ENCODE measurements at places on chromosomes 3 and 15. TPM values are rescaled to one million over a fixed set of nuclear protein-coding genes. Genes with fewer than 3 reads are reported as not detected.

DNA sequence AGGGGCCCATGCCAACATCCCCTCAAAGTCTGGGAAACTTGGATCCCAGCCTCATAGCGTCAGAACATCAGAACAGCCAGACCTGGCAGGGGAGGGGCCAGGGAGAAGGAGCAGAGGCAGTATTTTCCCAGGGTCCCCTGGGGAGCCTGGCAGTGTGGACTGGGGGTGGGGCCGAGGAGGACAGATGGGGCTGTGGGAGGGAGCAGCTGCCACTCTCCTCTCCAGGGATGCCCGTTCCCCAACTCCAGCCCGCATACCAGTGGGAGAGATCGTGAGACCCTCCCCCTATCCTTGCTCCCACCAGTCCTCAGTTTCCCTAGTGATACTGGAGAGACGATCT, 6.5 kb upstream of the DNAJB8 start:
- H3K27me3 ChIP-seq, result peaks cover 48% of the 10 kb centered on the region
- H3K36me3 ChIP-seq, result peaks cover 3% of the 10 kb centered on the region
- no peak for DNase-seq
- H3K4me1 ChIP-seq, result no peaks in the 10 kb centered on the region
- no peak overlapping the region for H3K27ac ChIP-seq
- H3K4me3 ChIP-seq, result no peak overlapping the region

GRCh38 chr15:54208786-54209185, 230.5 kb downstream of the UNC13C start:
- no peaks in the 10 kb centered on the region for H3K36me3 ChIP-seq
- H3K27me3 ChIP-seq, result peaks cover 15% of the 10 kb centered on the region
- H3K27ac ChIP-seq, result no peak overlapping the region
- DNase-seq, result no peak

The GOLGA8Q gene
- 3.2 TPM for total RNA-seq

DNA sequence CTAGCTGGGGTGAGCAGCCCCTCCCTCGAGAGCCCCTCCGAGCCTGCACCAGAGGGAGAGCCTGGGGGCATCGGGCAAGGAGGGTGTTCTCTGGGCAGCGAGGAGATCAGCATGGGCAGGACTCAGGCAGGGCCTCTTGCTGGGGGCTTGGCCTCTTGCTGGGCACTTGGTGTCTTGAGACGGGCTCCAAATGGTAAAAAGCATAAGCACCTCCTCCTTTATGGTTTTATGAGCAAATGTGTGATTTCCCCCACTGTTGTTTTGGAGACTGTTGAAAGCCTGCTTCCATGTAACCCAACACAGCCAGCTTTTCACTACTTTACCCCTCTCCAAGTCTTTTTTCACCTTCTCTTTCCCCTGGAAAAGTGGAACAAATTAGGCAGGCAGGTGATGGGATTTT, 239.3 kb downstream of the TLE3 start:
- no peak for DNase-seq
- H3K27ac ChIP-seq, result no peak overlapping the region
- no peaks in the 10 kb centered on the region for H3K27me3 ChIP-seq
- H3K4me1 ChIP-seq, result peaks cover 59% of the 10 kb centered on the region

DNA sequence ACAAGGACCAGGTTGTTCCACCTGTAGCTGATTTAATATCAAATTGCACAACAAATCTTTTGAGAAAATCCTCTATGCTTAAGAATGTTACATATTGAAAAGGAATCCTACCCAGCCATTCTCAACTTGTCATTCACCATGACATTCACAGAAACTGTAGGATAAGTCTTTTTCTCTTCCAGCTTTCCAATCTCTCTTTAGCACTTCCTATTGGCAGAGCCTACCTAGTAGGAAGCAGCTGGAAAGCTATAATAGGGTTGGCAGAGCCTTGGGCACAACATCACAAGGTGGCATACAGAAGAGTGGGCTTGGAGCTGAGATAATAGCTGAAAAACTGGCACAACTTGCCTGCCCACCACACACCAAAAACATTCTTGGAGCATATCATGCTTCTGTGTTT, 67.3 kb upstream of the NUDT16 start:
- H3K36me3 ChIP-seq, result peaks cover 2% of the 10 kb centered on the region
- peaks cover 4% of the 10 kb centered on the region for H3K27me3 ChIP-seq
- H3K4me1 ChIP-seq, result no peaks in the 10 kb centered on the region
- DNase-seq, result no peak

The ROBO2 gene
- total RNA-seq, result 2.8 TPM

The ZCWPW2 gene
- 1.8 TPM for total RNA-seq

DNA sequence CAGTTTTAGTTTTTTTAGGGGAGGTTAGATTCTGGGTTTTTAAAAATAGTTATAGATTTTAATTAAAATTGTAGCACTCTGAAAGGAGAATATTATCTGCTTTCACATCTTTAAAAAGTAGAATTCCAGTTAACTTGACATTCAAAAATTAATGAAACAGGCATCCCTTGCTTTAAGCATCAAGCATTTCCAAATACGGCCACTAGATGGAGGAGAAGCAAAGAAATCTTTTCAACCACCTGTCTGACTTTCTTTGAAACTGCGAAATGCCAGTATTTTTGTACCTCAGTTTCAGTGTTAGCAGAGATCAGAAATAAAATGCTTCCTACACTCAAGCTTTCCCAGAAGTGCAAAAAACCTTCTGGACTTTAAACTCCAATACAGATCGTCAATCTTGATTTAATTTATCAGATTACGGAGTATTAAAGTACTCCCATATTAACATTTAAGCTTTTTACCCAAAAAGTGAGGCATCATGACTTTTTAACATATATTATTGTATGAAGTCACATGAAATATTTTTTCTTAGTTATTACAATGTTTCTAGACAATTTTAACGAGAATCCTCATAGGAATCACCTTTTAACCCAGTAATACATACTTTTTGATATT, 153.3 kb downstream of the P3H2 start:
- H3K36me3 ChIP-seq, result peaks cover 19% of the 10 kb centered on the region
- no peaks in the 10 kb centered on the region for H3K4me1 ChIP-seq
- no peak for DNase-seq
- no peaks in the 10 kb centered on the region for H3K27me3 ChIP-seq
- H3K4me3 ChIP-seq, result no peak overlapping the region

DNA sequence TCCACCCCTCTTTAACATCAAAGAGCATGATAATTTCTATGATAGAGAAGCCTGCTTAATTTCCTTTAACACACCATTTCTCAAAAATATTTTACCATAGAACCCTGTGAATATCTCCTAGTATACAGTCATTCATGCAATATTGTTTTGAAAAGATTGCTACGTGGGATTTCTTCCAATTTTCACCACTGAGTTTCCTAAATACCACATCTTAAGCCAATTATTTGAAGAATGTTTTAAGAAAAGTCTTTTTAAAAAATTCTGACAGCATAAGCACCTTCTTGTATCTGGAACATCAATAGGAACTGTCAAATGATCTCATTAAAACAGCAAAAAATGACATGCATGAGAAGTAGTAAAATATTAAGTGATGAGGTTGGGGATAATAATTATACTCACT, 1126.7 kb downstream of the TUSC7 start:
- no peak overlapping the region for H3K27ac ChIP-seq
- peaks cover 7% of the 10 kb centered on the region for H3K27me3 ChIP-seq
- H3K4me1 ChIP-seq, result peaks cover 5% of the 10 kb centered on the region
- DNase-seq, result no peak
- peaks cover 2% of the 10 kb centered on the region for H3K36me3 ChIP-seq

- H3K4me3 ChIP-seq, result no peak overlapping the region
- no peaks in the 10 kb centered on the region for H3K27me3 ChIP-seq
- H3K4me1 ChIP-seq, result no peaks in the 10 kb centered on the region
- no peak overlapping the region for H3K27ac ChIP-seq
- no peak for DNase-seq
Measured at GRCh38 chr3:141218162-141218835, 13.3 kb upstream of the PXYLP1 start.

- no peak overlapping the region for H3K4me3 ChIP-seq
- H3K36me3 ChIP-seq, result peaks cover 3% of the 10 kb centered on the region
- H3K27me3 ChIP-seq, result peaks cover 23% of the 10 kb centered on the region
- H3K4me1 ChIP-seq, result peaks cover 32% of the 10 kb centered on the region
Measured at GRCh38 chr3:10982782-10983181, 9.8 kb upstream of the SLC6A1 start.

DNA sequence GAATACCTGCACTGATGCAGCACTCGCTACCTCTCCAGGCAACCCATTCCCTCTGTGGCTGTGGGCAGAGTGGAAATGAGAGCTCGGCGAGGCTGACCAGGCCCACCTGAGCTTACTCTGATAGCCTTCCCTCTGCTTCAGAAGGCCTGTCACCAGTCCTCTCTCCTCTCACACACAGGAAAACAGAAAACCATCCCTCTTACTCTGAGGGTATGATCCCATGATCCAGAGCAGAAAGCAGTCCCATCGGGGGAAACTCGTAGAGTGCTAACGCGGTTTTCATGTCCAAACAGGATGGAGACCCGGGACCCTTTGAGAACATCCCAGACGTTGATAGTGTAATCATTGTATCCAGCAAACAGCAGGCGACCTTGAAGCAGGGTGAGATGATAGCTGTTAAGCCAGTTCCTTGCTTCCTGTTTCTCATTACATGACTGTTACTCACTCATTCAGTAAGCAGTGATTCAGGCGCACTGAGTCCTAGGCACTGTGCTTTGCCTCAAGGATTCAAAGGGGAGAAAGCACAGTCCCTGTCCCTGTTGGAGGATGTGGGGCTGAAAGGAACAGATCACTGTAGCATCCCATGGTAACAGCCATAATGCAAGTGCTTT, 11.8 kb upstream of the BCL2L10 start:
- peaks cover 7% of the 10 kb centered on the region for H3K36me3 ChIP-seq
- H3K4me3 ChIP-seq, result no peak overlapping the region
- peaks cover 3% of the 10 kb centered on the region for H3K4me1 ChIP-seq
- DNase-seq, result no peak
- H3K27ac ChIP-seq, result peak overlapping the region; percentile 25

- peaks cover 31% of the 10 kb centered on the region for H3K4me1 ChIP-seq
- H3K36me3 ChIP-seq, result peaks cover 1% of the 10 kb centered on the region
- H3K27me3 ChIP-seq, result no peaks in the 10 kb centered on the region
- DNase-seq, result no peak
- H3K27ac ChIP-seq, result no peak overlapping the region
Measured at GRCh38 chr3:14121859-14122258, 2.8 kb downstream of the CHCHD4 start.

- H3K36me3 ChIP-seq, result peaks cover 56% of the 10 kb centered on the region
- H3K27ac ChIP-seq, result peak overlapping the region; percentile 83
- H3K4me3 ChIP-seq, result no peak overlapping the region
- peaks cover 78% of the 10 kb centered on the region for H3K4me1 ChIP-seq
- no peak for DNase-seq
Measured at GRCh38 chr15:25731411-25731810, 131.7 kb downstream of the ATP10A start.

DNA sequence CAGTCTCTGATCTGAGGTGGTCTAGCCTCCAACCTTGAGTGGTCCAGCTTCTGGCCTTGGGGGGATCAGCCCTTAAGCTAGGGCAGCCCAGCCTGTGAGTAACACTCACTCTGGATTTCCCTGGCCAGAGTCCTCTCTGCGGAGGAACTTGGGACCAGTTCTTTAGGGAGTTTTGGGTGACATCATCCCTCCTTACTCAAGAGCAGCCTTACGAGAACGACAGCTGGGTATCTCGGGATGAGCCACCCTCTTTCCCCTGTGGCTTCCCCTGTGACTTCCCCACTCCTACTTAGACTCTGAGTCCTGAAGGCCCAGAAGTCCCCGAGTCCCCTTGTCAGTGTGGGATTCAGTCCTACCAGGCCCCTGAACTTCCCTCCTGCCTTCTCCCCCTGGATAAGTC, 10.2 kb upstream of the PLXND1 start:
- H3K27ac ChIP-seq, result peak overlapping the region; percentile 32
- no peaks in the 10 kb centered on the region for H3K36me3 ChIP-seq
- H3K27me3 ChIP-seq, result no peaks in the 10 kb centered on the region
- peaks cover 48% of the 10 kb centered on the region for H3K4me1 ChIP-seq

GRCh38 chr3:148082506-148083280, 615.0 kb upstream of the AGTR1 start:
- no peak for DNase-seq
- no peaks in the 10 kb centered on the region for H3K27me3 ChIP-seq
- peaks cover 6% of the 10 kb centered on the region for H3K4me1 ChIP-seq
- no peaks in the 10 kb centered on the region for H3K36me3 ChIP-seq
- no peak overlapping the region for H3K27ac ChIP-seq
- H3K4me3 ChIP-seq, result no peak overlapping the region

The SPCS1 gene
- total RNA-seq, result 106 TPM

Measured in chondrocyte (in vitro differentiated cells).